KBM-7 (cell line): ENCODE measurements at places on chromosomes 5 and 9.

- DNase-seq: no peak
Measured at GRCh38 chr5:74640954-74641734, 616 bp upstream of the ENC1 start.

DNA sequence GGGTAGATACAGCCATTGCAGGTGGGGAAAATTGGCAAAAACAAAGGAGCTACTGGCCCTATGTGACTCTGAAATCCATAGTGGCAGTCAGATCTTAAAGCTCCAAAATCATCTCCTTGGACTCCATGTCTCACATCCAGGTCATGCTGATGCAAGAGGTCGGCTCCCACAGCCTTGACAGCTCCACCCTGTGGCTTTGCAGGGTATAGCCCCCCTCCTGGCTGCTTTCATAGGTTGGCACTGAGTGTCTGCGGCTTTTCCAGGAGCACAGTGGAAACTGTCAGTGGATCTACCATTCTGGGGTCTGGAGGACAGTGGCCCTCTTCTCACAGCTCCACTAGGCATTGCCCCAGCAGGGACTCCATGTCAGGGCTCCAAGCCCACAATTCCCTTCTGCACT, 1190.1 kb downstream of the CDH12 start:
- DNase-seq: peak; percentile 13

- no peak for DNase-seq
Measured at GRCh38 chr5:66830636-66831035, 234.4 kb downstream of the MAST4 start.

- DNase-seq: no peak
Measured at GRCh38 chr9:14271093-14271673, 42.8 kb downstream of the NFIB start.

DNA sequence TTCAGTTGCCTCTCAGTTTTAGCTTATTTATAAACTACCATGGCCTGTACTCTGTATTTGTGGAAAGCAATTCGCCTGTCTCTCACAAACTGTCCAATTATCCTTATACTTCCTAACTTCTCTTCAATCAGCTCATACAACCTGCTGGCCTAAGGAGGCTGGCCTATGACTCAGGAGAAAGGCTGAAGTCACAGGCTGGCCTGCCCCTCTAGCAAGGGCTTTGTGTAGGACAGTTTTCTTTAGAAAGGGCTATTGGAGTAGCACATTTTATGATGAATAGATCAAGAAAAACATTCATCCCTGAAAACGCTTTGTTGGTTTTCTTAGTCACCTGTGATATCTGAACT, 988.7 kb upstream of the ARRDC3 start:
- DNase-seq: no peak

GRCh38 chr9:72718503-72718902, 197.1 kb downstream of the TMC1 start:
- no peak for DNase-seq

DNA sequence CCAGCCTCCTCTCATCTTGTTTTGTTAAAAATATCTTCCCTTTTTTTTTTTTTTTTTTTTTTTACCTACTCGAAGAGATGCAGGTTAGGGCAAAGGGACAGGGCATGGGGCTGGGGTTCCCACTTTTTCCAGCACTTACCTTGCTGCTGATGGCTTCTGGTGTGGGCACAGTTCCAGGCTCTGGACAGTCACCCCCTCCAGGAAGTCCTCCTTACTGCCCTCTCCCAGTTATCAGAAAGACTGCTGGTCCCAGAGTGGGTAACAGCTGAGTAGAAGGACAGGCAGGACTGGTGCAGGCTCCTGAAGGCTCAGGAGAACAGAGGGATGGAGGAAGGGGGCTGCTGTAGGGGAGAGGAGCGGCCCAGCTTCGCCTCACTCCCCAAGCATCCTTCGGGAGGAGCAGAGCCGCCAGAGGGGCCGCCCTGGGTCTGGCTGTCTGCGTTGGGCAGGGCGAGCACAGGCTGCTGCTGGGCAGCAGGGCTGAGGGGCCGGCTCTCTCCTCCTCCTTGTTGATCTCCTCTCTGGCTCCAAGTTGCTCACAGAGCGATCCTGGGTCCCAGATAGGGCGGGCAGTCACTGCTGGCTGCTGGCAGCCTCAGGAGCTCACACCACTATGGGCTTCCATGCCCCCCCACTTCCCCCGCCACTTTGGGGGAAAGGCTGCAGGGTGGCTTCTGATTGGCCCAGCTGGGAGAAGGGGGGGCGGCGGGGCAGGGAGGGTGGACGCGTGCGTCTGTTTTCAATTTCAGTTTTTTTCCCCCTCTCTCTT, at the start of gene PDGFRB:
Gene PDGFRB, minus strand, starts transcription at position 588 of the 769 bp plus-strand sequence. CDS start 18,798 bp downstream, outside the sequence.
- no peak for DNase-seq

DNA sequence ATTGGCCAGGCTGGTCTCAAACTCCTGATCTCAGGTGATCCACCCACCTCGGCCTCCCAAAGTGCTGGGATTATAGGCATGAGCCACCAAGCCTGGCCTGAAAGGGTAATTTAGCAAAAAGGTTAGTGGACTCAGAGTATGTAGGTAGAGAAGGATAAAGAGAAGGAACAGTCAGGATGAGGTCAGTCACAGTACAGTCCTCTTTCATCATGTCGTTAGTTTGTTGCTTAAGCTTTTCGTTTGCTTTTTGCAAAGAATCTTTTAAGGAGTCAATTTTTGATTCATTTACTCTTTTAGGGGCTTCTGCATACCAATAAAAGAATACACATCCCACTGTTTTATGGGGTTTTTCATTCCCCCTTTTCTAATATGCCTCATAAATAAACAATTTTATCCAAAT, 17.8 kb upstream of the GBGT1 start:
- no peak for DNase-seq

GRCh38 chr5:14257995-14258403, 114.9 kb downstream of the TRIO start:
- no peak for DNase-seq

GRCh38 chr5:147098233-147098790, 136.5 kb upstream of the STK32A start:
- peak; percentile 25 for DNase-seq

- no peak for DNase-seq
Measured at GRCh38 chr9:134501761-134502265, 139.8 kb upstream of the COL5A1 start.

- no peak for DNase-seq
Measured at GRCh38 chr5:79886925-79887655, 104.0 kb downstream of the MTX3 start.

- DNase-seq: no peak
Measured at GRCh38 chr5:73831066-73831465, 205.1 kb downstream of the ARHGEF28 start.

- no peak for DNase-seq
Measured at GRCh38 chr5:174560861-174561260, 163.5 kb upstream of the MSX2 start.
